ENCODE measurements at places on chromosomes 11 and 22.
A peak's percentile ranks its signal among the peaks of the same experiment; 100 is the strongest.

DNA sequence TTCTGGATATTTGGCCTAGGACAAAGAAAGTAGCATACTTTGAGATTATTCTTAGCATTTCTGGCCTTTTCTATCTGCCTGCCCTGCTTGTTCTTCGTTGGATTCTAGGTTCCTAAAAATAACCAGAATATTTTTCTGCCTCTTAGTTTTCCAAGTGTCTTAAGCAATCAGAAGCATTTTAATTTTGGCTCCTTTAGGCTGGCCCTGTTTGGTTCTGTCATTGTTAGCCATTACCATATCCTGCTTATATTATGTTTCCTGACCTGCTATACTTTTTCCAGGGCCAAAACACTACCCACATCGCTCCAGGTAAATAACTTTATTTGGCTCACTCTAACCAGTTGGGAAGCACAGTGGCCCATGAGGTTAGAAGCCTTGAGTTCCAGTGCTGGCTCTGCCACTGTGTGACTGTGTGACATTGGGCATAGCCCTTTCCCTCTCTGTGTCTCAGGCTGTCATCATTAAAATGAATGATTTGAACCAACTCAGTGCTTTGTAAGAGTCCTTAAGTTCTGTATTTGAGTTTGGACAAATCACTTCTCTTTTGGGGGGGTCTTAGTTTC lies 91.1 kb downstream of the STIM1 start:
- no peak for DNase-seq

DNA sequence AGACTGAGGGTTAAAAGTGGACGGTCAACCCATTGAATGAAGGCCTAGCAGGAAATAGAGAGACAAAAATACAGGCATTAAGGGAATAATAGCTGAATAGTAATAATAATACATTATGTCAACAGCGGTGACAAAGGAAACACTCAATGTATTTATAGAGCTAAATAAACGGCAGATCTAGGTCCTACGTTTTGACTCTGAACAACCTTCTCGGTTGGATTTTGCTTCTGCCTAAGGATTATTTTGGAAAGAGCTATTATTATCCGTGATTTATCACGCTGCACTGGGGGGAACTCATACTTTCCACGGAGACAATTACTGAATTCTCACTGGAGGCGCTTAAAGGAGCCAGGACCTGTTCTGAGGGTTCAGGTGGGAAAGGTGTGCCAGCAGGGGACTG lies 118.2 kb upstream of the KIRREL3 start:
- DNase-seq, result no peak

DNA sequence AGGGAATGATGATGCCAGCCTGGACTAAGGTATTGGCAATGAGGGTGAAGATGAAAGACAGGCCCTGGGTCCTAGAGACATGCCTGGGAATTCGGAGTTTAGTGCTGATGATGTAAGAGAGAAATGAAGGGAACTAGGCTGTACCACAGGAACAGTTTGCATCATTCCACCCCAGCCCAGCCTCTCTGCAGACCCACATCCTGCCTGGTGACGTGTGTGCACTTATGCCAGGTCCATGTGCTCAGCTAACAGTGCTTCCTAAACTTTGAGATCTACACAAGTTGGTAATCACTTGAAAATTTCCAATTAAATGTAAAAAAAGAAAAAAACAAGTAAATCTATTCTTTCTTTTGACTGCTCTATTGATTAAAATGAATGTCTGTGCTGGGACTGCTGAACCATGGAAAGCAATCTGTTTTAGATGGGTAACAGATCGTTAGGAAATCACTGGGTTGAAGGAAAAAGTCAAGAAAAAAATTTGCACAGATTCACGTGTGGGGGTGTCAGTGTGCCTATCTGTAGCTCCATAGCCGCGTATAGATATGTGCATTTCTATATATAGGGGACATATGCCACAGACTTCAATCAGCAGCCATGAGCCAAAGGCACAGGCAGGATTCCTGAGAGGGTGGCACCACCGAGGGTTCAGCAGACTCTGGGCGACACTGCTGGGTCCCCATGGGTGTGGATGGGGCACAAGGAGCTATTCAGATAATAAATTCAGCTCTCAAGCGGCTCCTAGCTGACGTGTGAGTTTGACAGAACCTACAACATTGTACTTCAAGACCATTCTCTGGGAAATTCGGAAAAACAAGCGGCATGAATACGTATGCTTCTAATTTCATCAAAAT lies 131.1 kb upstream of the OPCML start:
- no peak for DNase-seq

DNA sequence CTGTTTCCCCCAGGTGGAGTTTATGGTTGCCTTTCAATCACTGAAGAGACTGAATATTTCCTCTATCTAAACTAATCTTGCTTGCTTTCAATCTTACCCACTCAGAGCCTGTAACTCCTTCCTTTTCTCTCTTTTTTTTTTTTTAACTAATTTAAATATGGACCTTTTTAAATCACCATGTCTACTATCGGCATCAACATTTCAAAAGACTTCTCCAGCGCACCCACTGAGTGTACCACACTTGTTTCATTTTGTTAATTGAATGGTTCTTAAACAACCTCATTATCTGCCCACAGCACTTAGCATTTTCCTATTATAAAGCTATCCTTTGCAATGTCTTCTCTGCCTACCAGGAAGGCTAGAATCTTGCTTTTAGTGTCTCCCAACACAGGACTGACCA lies 1212.5 kb downstream of the LRRC4C start:
- DNase-seq, result no peak

GRCh38 chr11:112128483-112129121 lies 35.3 kb downstream of the IL18 start:
- no peak for DNase-seq

GRCh38 chr22:48905206-48905975 lies 922.3 kb downstream of the BRD1 start:
- DNase-seq, result no peak

GRCh38 chr22:44920183-44920582 lies 89.6 kb downstream of the PHF21B start:
- DNase-seq, result no peak

DNA sequence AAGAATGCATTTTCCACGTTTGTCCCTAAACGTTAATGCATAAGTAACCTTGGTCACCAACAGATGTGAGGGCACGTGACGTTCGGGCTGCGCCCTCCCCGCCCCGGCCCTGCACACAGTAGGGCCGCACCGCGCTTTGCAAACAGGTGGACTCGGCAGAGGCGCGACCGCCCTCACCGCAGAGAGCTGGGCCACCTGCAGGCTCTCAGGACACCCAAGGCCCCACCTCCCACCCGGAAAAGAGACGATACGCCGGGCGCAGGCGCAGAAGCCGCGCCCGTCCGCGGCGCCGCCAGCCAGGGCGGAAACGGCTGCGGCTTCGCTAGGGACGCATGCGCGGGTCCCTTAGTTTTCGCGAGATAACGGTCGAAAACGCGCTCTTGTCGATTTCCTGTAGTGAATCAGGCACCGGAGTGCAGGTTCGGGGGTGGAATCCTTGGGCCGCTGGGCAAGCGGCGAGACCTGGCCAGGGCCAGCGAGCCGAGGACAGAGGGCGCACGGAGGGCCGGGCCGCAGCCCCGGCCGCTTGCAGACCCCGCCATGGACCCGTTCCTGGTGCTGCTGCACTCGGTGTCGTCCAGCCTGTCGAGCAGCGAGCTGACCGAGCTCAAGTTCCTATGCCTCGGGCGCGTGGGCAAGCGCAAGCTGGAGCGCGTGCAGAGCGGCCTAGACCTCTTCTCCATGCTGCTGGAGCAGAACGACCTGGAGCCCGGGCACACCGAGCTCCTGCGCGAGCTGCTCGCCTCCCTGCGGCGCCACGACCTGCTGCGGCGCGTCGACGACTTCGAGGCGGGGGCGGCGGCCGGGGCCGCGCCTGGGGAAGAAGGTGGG lies at the start of gene FADD:
FADD (plus strand) TSS at position 377 of the 831 bp plus-strand sequence; CDS start at position 541, 164 bp downstream.
- DNase-seq, result peak; percentile 81

DNA sequence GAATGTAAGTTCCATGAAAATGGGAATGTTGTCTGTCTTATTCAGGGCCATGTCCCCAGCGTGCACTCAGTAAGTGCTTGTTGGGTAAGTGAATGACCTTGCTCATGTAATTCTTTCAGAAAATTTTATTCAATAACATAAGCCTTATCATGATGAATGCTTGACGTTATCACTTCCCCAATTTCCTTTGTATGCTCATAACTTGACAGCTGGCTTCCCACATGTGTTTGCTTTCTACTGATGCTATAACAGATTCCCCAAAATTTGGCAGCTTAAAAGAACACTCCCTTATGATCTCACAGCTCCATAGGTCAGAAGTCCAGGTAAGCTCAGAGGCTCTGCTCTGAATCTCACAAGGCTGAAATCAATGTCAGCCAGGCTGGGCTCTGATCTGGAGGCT lies 155.8 kb upstream of the POU2AF2 start:
- no peak for DNase-seq

GRCh38 chr22:43304831-43305590 lies 38.2 kb downstream of the SCUBE1 start:
- no peak for DNase-seq

GRCh38 chr22:30169002-30169401 lies 77.6 kb downstream of the LIF start:
- DNase-seq, result no peak

DNA sequence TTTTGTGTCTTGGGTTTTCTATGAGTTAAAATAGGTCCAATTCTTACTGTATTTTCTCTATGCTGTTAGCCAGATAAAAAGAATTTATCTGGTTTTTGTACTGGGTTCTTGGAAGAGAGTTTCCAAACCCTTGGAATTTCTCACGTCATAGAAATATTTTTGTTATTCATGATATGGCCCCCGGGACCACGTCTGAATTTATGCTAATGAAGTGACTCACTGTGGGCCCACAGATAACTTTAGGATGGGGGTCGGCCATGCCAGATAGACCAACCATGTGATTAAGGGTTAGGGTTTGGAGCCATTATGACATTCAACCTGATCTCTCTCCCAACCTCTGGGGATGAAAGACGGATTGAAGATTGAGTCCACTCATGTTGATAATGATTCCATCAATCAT lies 35.6 kb upstream of the DDI1 start:
- DNase-seq, result no peak

DNA sequence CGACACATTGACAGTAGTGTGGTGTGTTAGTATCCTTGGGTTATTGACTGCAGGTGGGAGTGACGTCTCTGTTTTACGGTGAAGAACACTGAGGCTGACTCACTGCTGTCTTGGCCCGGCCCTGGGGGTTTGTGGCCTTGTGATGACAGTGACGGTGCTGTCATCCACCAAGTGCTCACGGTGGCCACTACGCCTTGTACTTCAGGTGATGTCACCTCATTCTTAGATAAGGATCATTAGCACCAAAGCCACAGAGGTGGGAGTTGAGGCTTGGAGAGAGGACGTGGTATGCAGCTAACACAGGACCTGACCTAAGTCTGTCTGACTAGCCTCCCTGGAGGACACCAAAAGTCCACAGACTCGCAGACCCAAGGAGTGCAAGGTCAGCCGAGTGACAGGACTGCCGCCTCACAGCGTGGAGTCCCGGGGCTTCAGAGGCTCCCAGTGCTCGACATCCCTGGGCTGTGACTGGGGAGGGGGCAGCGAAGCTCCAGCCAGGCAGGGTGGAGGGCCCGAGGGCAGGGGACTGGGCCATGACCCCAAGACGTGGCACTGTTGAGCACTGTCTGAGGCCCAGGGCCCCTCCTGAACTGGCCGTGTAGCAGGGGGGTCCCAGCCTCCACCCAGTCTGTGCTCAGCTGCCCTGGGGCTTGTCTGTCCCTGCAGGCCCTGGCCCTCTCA lies 56.5 kb downstream of the NAT10 start:
- DNase-seq, result peak; percentile 5

GRCh38 chr22:27113211-27113635 lies 455.8 kb downstream of the MIAT start:
- no peak for DNase-seq

DNA sequence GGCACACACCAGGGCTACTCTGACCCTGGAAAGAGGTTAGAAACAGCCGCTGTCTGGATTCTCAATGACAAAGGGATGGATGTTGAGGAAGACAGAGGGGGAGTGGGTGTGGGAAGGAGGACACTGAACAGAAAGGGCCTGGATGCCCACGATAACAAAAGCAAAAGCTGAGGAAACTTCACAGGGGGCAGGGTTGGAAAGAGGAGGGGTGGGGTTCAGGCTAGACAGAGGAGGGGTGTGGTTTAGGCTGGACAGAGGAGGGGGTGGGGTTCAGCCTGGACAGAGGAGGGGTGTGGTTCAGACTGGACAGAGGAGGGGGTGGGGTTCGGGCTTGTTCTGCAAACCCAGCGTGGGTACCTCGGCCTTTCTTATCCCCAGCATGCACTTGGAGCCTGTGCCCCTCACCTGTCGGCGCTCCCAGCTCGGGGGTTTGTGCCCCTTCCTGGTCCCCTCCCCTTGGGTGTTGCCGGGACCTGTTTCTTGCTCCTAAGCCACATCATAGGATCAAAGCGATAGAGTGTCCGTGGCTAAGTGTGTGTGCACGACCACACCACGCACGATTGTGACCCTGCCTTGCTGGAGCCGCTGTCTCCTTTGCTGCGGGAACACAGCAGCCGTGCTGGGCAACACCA lies 75.6 kb downstream of the BRD1 start:
- DNase-seq, result no peak

DNA sequence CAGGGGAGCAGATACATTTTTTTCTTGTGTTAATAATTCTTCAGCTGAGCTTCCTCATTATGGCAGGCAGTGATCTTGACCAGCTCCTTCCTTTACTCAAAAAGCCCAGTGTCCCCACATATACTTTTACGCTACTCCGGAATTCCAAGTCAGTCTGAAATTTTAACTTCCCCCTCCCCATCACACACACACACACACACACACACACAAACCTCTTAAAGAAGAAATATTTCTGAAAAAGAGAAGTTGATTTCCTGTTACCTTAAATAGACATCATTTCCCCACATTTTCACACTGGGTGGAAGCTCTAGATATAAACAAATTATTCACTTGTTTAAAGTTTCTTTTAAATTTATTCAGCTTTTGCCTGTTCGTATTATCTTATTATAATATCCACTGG lies 113.9 kb downstream of the DBX1 start:
- DNase-seq, result no peak

DNA sequence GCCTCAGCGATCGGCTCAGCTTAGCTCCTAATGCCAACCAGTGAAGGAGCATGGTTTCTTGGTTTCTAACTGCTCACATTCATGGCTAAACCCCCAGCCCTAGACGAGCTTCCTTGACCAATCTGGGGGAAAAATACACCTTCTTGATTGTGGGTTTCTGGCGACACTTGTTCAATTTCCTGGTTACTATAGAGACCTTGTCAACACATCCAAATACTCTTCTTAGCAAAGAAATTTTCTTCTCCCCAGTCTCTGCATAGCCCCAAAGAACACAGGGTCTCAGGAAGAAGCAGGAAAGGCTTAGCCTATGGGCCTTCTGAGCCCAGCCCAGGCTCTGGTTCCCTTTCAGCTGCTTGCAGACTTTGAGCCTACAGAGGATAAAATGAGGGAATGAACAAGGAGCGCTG lies 88.5 kb upstream of the SYT13 start:
- no peak for DNase-seq

DNA sequence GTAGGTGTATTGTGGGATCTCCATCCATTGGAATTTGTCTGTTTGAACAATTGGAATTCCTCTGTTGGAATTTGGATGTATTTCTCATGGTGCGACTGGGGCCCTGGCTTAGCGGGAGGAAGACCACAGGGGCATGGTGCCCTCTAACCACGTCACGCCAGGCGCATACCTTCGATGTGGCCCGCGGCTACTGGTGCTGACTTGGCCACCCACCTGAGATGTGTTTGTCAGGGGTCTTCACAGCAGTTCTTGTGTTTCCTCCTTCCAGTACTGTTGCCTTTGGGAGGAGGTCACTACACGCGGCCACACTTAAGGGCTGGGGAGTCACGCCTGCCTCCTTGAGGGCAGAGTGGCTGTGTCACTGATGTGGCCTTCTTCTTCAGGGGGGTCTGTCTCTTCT lies 36.6 kb upstream of the GRAMD4 start:
- DNase-seq, result no peak
